NCI-H510A (cell line): ENCODE measurements at places on chromosomes 7 and 10.
A peak's percentile ranks its signal among the peaks of the same experiment; 100 is the strongest.

GRCh38 chr7:101186844-101187428 is 6.8 kb upstream of the NAT16 start:
- no peak for DNase-seq

GRCh38 chr10:101157756-101158458 is 26.8 kb downstream of the TLX1 start:
- DNase-seq: no peak

- DNase-seq: no peak
Observed at GRCh38 chr10:87635498-87636312, 24.0 kb upstream of the PAPSS2 start.

DNA sequence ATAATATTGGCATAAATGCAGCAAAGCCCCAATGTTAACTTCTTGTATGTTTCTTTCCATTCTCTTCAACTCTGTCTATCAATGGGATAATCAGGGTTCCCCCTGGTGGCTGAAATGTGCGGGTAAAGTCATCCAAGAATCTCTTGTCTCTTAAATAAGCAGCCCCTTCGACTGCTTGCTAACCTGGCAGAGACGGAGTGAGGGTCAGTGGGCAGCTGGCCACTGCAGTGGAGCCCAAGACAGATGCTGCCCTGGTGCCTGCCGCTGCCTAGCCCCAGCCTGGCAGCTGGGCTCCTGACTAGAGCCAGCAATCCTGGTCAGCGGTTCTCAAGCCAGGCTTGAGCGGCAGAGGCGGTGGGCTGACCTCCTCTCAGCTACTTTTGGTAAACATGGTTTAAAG is 248.9 kb downstream of the COBL start:
- peak; percentile 25 for DNase-seq

DNA sequence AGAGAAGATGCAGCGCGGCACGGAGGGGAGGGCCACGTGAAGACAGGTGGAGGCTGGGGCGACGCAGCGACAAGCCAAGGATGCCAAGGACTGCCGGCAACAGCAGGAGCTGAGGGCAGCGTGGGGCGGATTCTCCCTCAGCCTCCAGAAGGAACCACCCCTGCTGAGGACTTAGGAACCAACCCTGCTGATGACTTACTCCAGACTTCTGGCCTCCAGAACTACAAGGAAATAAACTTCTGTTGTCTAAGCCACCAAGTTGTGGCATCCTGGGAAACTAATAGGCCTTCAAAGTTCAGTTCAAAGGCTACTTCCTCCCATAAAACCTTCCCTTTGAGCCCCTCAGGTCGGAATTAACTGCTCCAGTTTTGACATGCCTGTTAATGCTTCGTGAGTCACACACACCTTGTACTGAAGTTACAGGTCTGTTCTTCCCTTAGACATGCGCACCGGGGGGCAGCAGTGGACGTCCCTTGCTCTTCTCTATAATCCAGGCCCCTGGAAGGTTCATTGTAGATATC is 88.4 kb upstream of the RHEB start:
- no peak for DNase-seq

- DNase-seq: peak; percentile 25
Observed at GRCh38 chr7:76089865-76090475, 42.1 kb downstream of the MDH2 start.
